Thymus (tissue), 14 donors: ENCODE measurements at places on chromosomes 5 and 9.

- DNase-seq, result no peak
Observed at GRCh38 chr5:133269691-133270090, 217.9 kb downstream of the HSPA4 start.

DNA sequence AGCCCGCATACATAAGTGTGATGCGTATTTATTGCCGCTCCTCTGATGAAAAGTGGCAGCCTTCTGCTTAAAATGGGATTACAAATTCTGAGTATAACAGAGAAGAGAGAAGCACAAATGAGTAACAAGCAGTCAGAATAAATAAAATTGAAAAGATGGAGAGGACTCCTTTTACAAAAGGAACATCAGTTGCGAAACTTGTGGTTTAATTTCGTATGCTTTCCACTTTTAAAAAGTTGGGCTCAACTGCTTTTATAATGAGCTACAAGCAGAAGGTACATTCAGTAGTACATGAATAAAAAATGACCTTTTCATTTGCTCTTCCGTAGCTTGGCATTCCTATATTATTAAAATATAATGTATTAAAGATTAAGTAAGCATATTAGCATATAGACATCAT lies 320.0 kb downstream of the FBXL17 start:
- no peak for DNase-seq

GRCh38 chr5:40841068-40841805 lies at the start of gene CARD6:
Gene CARD6 (plus strand): TSS chr5:40841367. CDS start chr5:40841383, 16 bp downstream.
- DNase-seq, result no peak

DNA sequence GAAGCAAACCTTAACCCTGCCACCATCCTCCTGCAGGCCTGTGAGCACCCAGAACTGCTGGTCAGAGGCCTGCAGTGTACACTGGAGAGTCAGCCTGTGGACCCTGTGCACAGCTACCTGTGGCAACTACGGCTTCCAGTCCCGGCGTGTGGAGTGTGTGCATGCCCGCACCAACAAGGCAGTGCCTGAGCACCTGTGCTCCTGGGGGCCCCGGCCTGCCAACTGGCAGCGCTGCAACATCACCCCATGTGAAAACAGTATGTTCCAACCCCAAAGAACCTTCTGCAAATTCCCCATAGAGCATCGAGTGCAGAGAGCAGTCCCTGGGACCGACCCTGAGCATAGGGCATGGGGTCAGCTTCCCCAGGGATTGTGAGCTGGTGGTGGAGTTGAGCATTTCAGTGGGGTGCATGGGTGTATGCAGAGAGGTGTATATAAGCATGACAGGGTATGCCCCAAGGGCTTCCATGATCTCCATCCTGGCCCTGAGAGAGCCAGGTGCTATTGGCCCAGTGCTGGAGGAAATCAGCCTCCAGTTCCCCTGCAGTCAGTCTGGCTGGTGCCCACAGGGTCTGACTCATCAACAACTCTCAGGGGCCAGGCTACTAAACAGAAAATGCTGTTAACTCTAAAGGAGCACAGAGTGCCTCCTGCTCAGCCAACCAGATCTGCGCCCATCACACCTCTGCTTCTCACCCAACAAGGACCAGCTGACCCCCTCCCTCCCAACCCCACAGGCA lies 126.2 kb downstream of the SAXO1 start:
- DNase-seq, result no peak

DNA sequence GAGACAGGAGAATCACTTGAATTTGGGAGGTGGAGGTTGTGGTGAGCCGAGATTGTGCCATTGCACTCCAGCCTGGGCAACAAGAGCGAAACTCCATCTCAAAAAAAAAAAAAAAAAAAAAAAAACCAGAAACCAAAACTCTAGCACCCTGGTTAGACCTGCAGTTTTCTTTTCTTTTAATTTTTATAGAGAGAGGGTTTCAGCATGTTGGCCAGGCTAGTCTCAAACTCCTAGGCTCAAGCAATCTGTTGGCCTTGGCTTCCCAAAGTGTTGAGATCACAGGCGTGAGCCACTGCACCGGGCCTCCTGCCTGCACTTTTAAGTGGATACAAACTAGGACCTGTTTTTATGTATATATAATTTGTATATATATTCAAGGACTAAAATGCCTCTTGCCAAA lies 12.9 kb upstream of the MTMR12 start:
- no peak for DNase-seq

DNA sequence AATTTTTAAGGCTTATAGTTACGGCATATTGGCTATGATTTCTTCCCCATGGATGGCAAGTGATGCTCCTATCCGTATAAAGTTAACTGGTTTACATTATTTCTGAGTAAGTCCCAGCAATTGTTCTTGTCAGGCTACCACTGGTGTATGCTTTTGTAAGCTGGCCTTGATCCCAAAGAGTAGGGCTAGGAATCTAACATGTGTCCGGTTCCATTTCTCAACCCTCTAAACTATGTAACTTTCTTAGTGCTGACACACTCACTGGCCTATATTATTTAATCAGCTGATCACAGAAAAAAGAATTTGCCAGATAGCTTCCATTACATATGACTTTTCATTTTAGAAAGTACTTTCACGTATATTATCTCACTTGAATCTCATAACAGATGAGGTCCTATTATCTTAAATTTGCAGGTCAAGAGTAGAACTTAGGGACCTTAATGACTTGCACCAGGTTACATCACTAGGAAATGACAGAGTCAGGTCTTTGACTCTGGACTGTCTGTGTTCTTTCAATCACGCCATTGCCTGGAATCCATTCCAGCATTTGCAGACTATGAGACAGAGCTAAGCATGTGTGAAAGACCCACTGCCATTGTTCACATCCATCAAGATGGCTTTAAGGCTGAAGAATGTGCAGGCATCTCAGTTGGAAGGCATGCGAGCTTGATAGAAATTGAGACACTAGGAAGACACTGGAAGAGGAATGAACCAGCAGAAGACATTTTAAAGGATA lies 362.9 kb downstream of the ARRDC3 start:
- no peak for DNase-seq

DNA sequence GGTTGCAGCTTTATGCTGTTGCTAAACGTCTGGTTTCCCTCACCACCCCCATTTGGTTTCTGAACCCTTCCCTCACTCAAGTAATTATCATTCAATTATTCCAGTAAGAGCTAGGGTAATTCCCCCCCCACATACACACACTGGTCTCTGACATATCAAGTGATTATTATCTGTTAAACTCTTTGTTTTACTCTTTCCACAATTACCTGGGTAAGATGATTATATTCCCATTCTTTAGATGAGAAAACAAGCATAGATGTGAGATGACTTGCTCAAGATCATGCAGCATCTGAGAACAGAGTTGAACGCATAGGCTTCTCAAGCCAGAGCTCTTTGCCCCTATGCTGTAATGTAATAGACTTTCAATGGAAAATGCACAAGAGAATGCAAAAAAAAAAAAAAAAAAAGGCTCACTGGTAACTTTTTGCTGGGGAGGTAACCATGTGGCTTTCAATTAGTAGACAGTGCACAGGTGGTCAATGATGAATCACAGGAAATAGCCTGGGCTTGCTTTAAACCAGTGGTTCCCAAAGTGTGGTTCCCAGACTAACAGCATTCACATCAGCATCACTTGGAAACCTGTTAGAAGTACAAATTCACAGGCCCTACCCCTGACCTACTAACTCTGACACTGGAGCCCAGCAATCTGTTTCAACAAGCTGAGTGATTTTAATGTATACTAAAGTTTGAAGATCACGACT lies 87.6 kb downstream of the PIK3R1 start:
- no peak for DNase-seq

GRCh38 chr5:4082966-4083564 lies 487.4 kb downstream of the IRX1 start:
- no peak for DNase-seq

- DNase-seq, result no peak
Observed at GRCh38 chr9:91898451-91899218, 51.4 kb downstream of the ROR2 start.

GRCh38 chr9:114968671-114969070 lies 38.3 kb upstream of the TNFSF8 start:
- DNase-seq, result no peak

DNA sequence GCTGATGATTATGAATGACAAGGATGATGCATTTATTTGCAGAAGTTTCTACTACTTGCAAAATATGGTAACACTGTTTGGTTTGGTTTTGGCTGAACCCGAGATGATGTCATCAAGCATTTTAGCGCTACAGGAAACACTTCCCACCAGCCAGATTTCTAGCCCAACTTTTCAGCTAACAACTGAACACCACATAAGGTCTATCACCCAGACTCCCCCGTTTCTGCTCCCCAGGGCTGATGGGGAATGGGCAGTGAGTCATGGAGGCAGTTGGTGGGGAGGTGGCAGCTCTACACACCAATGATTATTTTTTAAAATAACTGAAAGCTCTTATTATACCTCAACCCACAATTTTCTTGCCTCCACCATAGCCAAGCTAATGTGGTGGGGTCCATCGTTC lies 302.9 kb downstream of the CEMIP2 start:
- no peak for DNase-seq

DNA sequence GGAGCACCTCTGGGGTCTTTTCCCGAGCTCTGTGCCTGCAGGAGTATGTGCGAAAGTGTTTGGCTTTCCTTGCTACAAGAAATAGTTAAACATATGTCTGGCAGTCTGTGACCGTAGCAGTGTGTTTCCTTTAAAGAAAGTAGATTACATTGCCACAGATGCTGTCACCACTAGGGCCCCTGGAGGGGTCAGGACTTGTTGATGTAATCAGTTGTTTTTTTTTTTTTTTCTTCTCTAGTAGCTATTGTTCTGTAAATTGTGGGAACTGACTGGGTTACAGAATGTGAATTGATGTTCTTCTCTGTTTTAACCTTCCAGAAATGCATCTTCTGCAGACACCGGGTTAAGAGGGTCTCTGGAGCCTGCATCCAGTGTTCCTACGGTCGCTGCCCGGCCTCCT lies 345.6 kb downstream of the KDM4C start:
- DNase-seq, result no peak

- DNase-seq, result no peak
Observed at GRCh38 chr5:31124026-31124425, 69.5 kb upstream of the CDH6 start.

DNA sequence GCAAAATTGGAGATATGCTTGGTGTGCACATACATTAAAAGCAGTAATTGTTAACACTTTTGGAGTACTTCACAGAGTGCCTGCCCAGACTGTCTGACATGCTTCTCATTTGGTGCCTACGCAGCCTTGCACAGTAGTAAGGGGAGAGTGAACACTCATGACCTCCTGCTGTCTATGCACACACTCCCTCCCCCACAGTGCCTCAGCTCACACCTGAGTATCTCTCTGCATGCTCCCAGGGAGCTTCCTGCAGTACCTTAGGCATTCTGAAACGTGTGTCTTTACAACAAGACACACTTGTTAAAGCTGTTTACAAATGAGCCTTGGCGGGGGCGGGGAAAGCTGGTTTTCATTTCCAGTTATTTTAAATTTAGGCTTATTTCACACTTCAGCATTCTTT lies 18.0 kb downstream of the MAP3K1 start:
- no peak for DNase-seq

GRCh38 chr9:122444041-122444733 lies 33.5 kb downstream of the OR1J1 start:
- DNase-seq, result no peak

GRCh38 chr5:114477816-114478334 lies 116.0 kb downstream of the KCNN2 start:
- DNase-seq, result no peak

- DNase-seq, result no peak
Observed at GRCh38 chr9:8337834-8338766, 538.5 kb upstream of the DMAC1 start.

GRCh38 chr5:122093415-122094180 lies 15.5 kb upstream of the LOX start:
- no peak for DNase-seq
